ENCODE measurements at places on chromosomes 16 and 17.

- DNase-seq, result no peak
Measured at GRCh38 chr16:77308163-77308561, 109.0 kb downstream of the SYCE1L start.

GRCh38 chr17:80802626-80803450, 188.8 kb upstream of the CHMP6 start:
- no peak for DNase-seq

GRCh38 chr17:19457830-19458271, 46.8 kb downstream of the RNF112 start:
- DNase-seq, result no peak

DNA sequence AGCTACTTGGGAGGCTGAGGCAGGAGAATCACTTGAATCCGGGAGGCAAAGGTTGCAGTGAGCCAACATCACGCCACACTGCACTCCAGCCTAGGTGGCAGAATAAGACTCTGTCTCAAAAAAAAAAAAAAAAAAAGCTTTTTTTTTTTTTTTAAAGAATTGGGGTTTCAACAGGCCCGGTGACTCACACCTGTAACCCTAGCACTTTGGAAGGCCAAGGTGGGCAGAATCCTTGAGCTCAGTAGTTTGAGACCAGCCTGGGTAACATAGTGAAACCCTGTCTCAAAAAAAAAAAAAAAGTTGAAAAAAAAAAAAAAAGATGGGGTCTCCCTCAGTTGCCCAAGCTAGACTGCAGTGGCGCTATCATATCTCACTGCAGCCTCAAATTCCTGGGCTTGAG, 6.6 kb upstream of the HEXIM2 start:
- no peak for DNase-seq

GRCh38 chr16:85061566-85061965, 34.0 kb downstream of the KIAA0513 start:
- no peak for DNase-seq

- DNase-seq, result no peak
Measured at GRCh38 chr16:66917741-66918140, 944 bp downstream of the CDH16 start.

GRCh38 chr16:67311607-67312488, 14.7 kb downstream of the KCTD19 start:
- no peak for DNase-seq

DNA sequence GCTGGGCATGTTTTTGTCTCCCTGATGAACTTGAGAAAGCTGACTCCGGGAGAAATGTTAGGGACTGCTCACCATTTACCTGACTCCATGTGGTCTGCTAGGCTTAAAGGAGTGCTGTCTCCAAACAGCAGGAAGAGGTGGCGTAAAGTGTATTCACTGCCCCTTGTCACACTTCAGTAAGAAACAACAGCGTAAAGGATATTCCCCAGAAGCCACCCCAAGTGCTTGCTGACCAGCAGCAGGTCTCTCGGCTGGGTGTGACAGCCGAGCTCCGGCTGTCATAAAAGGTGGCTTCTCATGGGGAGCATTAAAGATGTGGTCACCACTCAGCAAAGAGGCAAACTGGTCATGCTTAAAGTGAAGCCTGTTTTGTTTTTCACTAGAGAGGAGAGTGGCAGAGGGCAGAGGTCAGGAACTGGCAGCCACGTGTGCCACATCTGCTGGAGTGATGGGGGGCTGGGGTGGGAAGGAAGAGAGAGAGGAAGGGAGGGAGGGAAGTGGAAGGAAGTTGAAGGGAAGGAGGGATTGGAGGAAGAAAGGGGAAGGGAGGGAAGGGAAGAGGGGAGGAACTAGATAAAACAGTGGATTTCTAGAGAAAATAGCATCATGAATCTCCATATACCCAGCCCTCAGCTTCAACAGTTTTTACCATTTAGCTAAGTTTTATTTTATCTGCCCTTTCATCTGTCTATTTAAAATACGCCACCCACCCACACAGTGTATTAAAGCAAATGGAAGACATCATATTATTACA, 119.3 kb downstream of the CLEC16A start:
- DNase-seq, result no peak

GRCh38 chr17:69066482-69066881, 5.8 kb upstream of the ABCA9 start:
- DNase-seq, result no peak

- DNase-seq, result no peak
Measured at GRCh38 chr16:67675999-67676398, 9.4 kb downstream of the C16orf86 start.

DNA sequence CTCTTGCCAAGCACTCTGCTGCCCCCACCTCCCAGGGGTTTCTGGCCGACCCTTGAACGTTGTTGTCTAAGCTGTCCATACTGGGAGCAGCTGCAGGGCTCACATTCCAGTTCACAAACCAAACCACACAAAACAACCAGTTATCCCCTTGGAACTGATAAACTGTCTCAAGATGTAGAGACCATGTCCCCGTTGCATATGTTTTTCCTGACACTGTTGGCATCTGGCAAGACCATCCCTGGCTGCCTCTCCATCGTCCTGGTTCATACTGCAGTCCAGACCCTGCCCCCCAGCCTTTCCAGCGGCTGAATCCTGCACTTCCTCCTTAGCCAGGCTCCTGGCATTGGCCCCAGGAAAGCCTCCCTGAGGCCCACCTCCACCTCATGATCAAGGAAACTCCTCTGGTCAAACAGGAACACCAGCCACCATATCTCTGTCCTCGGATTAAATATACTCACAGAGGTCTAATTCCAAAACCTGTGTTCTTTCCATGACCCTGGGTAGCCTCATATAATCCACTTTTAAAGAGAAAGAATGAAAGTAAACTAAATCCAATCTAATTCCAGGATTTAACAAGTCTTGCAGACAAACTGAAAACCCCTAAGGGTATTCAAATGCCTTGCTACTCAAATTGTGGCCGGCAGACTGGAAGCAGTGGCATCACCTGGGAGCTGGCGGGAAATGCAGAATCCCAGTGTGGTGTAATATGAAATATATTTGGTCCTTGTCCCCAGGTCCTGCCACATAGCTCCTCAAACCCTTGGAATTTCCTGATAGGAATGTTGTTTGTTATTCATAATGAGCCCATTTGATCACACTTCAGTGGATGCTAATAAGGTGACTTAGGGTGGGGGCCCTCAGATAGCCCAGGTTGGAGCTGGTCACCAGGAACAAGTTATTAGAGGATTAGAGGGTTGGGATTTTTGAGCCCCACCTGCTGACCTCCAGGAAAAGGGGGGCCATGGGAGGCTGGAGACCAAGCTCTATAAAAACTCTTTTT, 14.2 kb downstream of the GAS7 start:
- no peak for DNase-seq

GRCh38 chr16:19933740-19934139, 49.1 kb upstream of the GPRC5B start:
- no peak for DNase-seq

- DNase-seq, result no peak
Measured at GRCh38 chr16:3243882-3244281, 8.9 kb upstream of the ZNF200 start.

DNA sequence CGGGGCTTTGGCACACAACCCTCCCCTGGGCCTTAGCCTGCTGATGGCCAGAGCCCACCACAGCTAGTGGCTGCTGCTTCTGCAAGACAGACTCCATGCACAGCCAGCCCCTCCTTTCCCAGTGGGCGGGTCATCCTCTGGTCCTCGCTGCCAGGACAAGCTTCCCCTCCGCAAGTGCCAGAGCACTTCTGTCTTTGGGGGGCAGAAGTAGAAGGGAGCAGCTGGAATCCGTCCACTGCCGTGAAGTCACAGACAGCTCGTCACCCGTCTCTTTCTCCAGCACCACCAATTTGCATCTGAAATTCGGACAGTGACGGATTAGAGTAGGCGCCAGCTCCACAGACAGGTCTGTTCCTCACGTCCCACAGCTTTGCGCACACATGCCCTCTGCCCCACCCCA, 31.3 kb upstream of the NAT9 start:
- no peak for DNase-seq

GRCh38 chr16:66616592-66616991, 12.1 kb downstream of the CMTM3 start:
- DNase-seq, result no peak

DNA sequence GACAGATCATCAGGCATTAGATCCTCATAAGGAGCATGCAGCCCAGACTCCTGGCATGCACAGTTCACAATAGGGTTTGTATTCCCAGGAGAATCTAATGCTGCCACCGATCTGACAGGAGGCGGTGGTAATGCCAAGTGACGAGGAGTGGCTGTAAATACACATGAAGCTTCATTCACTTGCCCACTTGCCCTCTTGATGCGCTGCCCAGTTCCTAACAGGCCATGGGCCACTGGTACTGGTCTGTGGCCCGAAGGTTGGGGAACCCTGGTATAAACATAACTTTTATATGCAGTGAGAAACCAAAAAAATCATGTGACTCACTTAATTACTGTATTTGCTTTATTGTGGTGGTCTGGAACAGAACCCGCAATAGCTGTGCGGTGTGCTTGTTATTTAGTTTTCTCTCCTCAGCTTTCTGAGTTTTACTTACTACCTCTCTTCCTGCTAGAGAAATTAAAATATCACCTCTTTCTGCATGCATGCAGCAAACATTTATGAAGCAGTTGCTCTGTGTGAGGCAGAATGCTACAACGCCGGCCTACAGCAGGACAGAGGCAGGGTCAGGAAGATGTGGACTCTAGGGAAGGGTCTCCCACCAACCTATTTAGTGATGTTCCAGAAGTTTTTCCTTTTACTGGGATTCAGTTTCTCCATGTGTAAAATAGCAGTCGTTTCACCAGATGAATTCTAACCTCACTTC, 151.3 kb downstream of the MAF start:
- DNase-seq, result no peak

DNA sequence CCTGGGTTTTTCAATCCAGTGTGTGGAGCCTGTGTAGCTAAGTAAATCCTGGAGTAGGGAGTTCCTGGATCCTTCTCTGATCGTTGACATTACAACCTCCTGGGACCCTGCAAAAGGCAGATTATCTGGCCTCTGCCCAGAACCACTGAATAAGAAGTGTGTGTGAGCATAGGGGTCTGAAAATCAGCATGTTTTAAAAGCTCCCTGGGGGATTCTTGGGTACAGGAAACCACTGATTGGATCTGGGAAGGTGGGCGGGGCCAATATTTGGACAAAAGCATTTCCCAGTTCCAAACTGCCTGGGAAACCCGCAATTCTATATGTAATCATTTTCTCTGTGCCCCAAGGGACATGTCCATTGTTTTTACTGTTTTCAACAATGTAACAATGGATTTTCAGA, 27.2 kb upstream of the BEAN1 start:
- no peak for DNase-seq

GRCh38 chr16:27048316-27048715, 18.4 kb upstream of the C16orf82 start:
- no peak for DNase-seq

DNA sequence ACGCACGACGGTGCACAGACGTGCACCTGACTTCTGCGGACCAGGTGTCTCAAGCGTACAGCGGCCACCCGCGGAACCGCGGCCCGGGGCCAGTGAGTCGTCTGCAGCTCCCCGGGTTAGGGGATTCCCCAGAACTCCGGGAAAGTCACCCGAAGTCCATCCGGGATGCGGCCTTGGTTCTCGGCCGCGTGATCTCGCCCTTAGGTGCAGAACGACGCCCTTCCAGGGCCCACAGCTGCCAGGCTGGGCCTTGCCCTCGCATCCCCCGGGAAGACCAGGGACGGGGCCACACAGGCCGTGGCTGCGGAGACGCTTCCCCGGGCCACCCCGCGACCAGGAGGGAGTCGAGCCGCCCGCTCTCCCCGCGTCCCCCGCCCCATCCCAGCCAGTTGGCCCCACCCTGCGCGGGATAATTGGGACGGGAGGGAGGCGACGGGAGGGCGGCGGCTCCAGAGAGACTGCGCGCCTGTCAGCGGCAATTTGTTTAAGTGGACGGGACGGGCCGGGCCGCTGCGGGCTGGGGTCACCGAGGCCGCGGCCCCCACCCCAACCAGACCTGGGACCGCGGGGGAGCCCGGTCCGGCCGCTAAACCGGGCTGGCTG, 3.6 kb upstream of the TBX2 start:
- no peak for DNase-seq

DNA sequence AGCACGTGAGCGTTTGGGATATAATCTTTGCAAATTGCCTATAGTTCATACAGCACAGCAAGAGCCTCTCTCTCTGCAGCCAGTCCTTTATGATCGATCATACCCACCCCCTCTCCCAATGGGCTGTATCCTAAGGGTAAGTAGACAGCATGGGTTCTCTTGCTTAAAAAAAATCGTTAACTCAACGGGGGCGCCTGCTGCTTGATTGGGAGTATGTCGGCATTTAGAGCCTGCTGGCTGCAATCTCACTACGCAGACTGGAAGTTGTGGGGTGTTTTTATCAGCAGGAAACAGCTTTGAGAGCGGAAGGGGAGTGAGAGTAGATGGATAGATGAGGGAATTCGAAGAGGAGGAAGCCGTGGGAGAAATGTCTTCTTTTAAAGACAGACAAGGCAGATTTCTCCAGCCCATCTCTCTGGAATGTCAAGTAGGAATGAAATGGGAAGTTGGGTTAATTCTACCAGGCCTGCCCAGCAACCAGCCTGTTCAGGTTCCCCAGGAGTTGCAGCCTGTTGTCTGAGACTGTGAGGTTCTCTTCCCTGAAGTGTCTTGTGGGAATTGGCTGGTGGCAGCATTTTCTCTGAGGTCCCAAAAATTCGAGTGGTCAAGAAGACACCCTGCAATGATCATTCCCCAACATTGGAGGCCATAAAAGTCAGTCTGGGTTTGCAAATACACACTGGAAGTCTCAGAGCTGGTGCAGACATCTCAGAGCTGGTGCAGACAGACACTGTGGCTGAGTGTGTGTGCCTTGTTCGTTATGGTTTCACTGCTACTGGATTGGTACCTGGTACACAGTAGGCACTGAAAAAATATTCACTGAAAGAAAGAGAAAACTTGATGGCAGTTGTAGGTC, 65.6 kb downstream of the PRKCB start:
- no peak for DNase-seq

DNA sequence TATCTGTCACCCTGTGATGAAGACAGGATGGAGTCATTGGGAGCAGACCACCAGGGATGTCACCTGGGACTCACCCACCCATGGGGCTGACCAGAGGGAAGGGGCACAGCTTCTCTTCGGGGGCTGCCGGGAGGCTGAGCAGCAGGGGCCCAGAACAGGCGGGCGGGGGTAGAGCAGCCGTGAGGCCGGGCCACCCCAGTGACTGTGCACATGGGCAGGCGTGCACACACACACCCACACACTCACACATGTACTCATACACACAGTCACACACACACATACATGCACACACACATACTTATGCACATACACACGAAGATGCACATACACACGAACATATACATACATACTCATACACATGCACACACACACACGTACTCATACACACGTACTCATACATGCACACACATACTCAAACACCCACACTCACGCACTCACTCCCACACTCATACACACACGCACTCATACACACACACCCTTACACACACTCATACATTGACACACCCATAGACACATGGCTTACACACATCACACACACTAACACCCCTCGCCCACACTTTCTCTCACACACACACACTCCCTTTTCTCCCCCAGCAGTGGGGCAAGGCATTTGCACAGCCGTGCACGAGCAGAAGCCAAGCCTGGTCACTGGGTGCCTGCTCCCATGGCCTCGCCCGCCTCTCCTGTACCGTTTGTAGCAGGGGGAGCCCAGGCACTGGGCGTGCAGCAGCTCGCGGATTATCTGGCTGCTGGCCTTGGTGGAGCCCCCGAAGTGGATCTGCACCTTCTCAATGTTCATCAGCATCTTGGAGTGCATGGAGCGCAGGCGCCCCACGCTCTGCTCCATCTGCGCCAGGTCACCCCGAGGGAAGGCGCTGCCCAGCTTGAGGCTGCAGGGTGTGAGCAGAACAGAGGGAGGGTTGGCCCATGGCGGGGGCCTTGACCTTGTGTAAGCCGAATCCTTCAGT, 12.4 kb downstream of the UBALD2 start:
- no peak for DNase-seq

All from NCI-H345 (cell line).